SJCRH30 (cell line): ENCODE measurements at places on chromosomes 2 and 18.
A peak's percentile ranks its signal among the peaks of the same experiment; 100 is the strongest.

DNA sequence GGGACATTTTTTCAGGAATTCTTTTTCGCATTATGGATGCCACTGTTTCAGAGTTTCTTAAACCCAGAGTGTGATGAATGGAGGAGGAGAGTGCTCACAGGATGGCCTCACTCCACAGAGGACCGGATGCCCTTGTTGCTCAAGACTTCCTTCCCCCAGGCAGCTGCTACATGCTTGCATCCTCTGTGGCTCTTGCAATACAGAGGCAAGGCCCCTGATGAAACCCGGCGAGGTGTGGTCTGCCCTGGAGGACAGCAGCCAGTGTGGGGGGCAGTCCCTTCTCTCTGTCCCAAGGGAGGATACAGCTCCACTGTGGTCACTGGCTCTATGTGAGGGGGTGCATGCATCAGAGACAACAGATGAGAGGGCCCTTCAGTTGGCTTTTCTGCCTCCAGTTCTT, 109.6 kb downstream of the SH3RF3 start:
- peak; percentile 35 for DNase-seq

- no peak for DNase-seq
Observed at GRCh38 chr2:37976411-37976810, 51.3 kb downstream of the RMDN2 start.

GRCh38 chr2:233264667-233265066, 13.2 kb downstream of the ATG16L1 start:
- DNase-seq, result no peak

DNA sequence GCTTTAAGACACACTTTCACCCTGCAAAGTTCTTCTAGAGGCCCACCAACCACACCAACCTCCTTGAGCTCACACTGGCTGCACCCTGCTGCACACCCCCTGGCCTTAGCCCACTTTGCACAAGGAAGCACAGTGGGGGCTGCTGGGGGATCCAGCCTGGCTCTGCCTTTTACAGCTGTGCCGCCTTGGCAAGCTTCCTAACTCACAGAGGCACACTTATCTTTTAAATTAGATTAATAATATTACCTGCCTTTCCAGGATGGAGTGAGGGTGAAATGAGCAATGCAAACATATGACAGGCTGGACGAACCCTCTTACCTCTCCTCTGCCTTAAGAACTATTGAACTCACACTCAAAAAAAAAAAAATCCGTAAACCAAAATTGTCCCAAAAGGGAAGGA, 715.8 kb upstream of the ID2 start:
- no peak for DNase-seq

DNA sequence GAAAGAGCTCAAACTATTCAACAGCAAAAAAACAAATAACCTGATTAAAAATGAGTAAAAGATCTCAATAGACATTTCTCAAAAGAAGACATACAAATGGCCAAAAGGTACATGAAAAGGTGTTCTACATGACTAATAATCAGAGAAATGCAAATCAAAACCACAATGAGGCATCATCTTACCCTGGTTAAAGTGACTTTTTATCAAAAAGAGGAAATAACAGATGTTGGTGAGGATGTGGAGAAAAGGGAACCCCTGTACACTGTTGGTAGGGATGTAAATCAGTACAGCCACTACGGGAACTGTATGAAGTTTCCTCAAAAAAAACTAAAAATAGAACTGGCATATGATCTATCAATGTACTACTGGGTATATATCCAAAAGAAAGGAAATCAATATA, 39.8 kb upstream of the TMEM163 start:
- no peak for DNase-seq
